ENCODE measurements at places on chromosomes 11 and 22.
A peak's percentile ranks its signal among the peaks of the same experiment; 100 is the strongest.

- no peak for DNase-seq
Observed at GRCh38 chr11:114348200-114349191, 51.8 kb downstream of the C11orf71 start.

- DNase-seq = no peak
Observed at GRCh38 chr22:17370026-17370765, 936 bp downstream of the CECR2 start.

DNA sequence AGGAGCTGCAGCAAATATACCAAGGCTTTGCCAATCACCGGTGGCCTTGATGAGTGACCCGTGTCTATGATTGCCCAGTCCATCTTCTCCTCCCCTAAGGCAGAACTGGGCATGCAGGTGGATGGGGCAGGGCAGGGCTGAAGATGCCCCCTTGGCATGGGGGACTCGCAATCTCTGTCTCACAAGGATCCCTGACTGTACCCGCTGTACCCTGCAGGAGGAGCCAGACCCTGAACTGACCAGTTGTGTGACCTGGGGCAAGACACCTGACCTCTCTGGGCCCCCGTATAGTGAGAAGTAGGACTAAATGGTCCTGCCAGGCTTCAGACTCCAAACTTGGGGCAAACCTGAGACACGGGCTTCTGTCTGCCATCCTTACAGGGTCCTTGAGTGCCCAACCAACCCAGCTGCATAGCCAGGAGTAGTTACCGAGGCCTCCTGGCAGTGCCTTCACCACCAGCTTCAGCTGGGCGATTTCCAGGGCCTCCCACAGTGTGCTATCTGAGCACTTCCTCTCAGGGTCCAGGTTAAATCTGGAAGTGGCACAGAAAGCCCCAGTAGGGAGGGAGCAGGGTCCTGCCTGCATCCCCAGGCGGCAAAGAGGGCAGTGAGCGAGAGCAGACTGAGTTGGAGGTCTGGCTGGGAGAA lies 6.4 kb upstream of the KCNJ11 start:
- DNase-seq = no peak

GRCh38 chr22:21926728-21927127 lies 25.9 kb downstream of the PPM1F start:
- DNase-seq = no peak

GRCh38 chr11:70778883-70779282 lies 380.6 kb downstream of the CTTN start:
- DNase-seq = peak; percentile 75

DNA sequence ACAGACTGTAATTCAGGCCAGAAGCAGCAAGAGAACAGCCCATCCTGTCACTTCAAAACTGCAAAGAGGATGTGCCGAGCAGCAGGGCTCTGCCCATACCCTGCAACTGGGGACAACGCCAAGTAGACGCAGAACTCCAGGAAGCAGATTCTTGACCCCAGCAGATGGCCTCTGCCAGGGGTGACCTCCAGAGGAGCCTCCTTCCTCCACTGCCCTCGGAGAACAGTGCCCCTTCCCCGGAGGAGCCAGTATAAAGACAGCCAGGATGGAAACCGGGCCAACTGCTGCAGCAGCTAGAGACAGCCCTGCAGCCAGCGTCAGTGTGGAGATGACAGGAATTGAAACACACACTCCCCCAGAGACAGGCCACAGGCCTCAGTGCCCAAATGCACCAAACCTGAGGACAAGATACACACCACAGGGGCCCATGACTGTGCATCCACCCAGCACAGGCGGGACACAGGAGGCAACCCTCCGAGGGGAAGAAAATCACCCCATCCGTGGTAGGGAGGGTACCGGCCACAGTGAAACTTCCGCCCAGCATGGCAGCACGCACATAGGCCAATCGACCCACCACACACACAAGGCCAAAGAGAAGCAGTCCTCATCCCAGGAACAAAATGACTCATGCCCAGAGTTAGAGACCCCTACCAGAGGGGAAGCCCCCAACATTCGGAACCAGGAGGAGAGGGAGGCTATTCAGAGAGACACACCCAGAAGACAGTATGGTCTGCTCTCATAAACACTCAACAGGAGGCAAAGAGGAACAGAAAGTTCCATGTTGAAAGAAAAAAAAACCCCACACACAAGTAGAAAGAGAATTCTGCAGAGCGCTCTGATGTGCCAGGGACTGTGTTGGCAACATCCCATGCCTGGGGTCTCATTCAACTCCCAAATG lies 5.6 kb downstream of the AHNAK start:
- no peak for DNase-seq

- no peak for DNase-seq
Observed at GRCh38 chr11:4063348-4063747, 31.3 kb upstream of the RRM1 start.

DNA sequence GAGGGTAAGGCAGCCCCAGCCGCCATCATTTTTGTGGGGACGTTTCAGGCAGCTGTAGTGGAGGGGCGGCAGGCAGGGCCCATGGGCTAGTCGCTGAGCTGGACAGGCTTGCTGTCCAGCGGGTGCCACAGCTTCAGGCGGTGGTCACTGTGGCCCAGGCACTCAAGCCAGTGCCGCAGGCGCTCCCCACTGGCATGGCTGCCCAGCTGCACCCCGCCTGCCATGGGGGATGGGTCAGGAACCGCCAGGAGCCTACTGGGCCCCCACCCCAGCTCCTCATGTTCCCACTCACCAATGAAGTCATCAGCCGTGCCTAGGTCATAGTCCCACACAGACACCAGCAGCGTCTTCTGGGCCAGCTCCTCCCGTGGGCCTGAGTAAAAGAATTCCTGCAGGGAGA lies 6.0 kb downstream of the NDUFV1 start:
- DNase-seq = no peak

DNA sequence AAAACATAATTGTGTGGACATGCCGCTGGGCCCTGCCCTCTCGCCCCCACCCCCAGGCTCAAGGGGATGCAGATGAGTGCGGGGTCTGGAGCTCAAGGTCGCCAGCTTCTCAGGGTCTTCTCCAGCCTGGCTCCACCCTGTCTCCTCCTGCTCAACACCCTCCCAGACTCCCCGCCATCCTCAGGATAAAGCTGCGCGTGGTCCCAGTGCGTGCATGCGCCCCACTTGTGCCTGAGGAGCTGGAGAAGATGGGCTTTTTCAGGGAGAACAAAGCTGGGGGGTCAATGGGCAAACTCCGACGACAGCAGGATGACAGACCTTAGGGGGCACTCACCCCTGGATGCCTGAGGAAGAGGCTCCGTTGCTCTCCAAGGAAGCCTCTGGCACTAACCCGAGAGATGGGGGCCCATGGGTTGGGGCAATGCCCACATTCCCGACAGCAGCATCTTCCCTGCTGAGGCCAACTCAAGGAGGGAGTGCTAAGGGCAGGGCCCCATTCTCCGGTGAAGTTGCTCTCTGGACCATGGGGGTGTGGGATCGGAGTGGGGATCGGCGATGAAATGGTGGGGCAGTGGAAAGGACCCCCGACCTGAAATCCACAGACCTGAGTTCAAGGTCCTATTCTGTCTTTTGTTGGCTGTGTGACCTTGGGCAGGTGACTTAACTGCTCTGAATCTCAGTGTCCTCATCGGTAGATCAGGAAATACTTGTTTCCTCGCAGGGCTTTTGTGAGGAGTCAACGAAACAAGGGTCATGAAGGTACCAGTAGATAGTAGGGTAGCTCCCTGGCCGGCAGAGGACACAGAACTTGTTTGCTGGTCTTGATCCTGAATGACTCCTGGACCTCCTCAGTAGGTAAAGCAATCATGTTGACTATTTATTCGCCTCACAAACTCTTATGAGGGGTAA lies 47.7 kb downstream of the WNT11 start:
- DNase-seq = no peak
